Fibroblast of villous mesenchyme (primary cell): ENCODE measurements at places on chromosomes 2 and 18. TPM values are rescaled to one million over a fixed set of nuclear protein-coding genes. Genes with fewer than 3 reads are reported as not detected.

Gene CCDC85A
- 2.3 and 5.2 TPM in 2 replicates for total RNA-seq

Gene ZNF514
- 10.8 and 12.6 TPM in 2 replicates for total RNA-seq

Gene SNORC
- 0.86 and 0.97 TPM in 2 replicates for total RNA-seq

Gene TMEM37
- total RNA-seq: 0.64 and 1.3 TPM in 2 replicates

Gene UGT1A8
- total RNA-seq: under 0.01 TPM in 1 of 2 replicates, not detected in the other

Gene RAMP1
- total RNA-seq: 28.0 and 35.0 TPM in 2 replicates
